ENCODE measurements at places on chromosomes 5 and 9. TPM values are rescaled to one million over a fixed set of nuclear protein-coding genes. Genes with fewer than 3 reads are reported as not detected.

DNA sequence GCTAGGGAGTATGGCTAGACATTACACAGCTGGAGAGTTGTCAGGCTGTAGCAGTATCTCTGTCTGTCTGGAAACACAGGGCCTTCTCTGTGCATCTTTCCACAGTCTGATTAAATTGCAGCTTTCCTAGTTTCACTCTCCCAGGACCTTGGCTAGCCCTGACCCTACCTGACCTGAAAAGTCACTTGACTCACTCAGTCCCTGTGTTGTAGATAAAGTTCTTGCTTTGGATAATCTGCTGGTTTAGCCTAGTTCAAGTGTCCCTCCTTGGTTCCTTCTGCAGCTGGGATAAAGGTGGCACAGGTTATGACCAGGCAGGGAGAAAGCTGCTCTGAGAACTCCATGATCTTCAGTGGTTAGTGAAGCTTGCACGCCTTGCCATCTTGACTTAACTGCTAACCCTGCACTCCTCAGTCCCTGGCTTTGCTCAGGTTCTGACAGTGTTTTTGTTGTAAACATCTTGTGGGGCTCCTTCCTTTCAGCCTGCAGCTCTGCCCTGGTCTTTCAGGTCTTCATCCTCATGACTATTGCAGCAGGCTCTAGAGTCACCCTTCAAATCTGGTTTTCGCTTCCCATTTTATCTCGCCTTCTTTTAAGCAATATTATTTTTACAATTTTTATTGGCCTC, 101.0 kb downstream of the PIP5K1B start:
- DNase-seq: no peak

- DNase-seq: no peak
These were observed 763.1 kb downstream of the TAF11L14 start for GRCh38 chr5:18397371-18397770.

- peak; percentile 16 for DNase-seq
These were observed 286.6 kb downstream of the CRB2 start for GRCh38 chr9:123642291-123643278.

- no peak for DNase-seq
These were observed 15.1 kb downstream of the CFAP77 start for GRCh38 chr9:132424857-132425674.

DNA sequence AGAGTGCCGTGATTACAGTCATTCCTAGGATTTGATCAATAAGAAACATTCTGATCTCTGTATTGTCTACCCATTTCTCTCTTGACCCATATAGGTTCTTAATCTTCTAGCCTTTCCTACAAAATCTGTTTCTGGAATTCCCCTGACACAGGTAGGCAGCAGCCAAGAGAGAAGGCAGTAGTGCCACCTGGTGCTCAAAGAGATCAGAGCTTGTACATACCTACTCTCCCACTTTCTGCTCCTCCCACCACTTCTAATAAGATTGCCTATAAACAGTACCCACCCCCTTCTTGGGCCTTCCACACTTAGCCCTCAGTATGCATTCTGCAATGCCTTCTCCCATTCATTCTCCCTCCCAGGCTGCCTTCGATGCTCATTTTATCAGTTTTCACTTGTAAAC, 117.4 kb upstream of the RORB start:
- peak; percentile 42 for DNase-seq

DNA sequence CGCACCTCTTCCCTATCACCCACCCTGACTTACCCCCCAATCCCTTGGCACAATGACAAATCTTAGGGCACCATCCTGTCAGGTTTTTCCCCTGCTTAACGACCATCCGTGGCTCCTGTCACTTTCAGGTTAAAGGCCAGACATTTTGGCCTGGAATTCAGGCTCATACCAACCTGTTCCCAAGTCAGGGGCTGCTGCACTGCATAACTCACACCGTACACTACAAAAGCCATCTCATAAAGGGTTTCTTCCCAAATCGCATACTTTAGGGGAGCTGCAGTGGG, 7.5 kb upstream of the AKNA start:
- no peak for DNase-seq

- peak; percentile 50 for DNase-seq
These were observed 896 bp downstream of the RIGI start for GRCh38 chr9:32524892-32525708.

- DNase-seq: peak; percentile 84
These were observed 8.8 kb upstream of the TENT4A start for GRCh38 chr5:6704361-6704851.

DNA sequence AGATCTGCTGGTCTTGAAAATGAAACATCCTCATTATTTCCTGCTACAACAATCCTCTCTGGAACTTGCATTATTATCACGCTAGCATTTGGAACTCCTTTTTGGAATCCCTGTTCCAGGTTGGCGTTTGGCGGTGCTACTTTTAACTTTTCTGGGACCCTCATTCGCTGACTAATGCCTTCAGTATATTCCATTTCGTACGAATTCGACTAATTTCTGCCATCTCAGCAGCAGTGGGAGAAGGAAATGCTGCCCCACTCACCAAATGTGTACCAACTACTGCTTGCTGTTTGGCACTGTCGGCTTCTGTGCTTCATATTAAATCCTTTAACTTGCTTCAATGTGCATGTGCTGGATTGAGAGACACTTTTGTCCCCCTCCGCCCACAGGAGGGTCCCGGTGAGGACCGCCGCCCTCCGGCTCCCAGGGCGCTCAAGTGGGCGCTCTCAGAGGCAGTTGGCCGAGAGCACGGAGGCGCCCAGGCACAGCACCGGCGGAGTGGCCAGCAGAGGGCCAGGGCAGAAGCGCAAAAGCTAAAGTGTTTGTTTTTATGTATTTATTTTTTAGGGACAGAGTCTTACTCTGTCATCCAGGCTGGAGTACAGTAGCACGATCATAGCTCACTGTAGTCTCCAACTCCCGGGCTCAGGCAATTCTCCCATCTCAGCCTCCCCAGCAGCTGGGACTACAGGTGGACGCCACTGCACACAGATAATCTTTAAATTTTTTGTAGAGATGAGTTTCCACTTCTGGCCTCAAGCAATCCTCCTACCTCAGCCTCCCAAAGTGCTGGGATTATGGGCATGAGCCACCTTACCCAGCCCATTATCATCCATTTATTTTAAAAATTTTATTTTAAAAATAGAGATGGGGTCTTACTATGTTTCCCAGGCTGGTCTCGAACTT, 11.9 kb downstream of the PDE6A start:
- no peak for DNase-seq

DNA sequence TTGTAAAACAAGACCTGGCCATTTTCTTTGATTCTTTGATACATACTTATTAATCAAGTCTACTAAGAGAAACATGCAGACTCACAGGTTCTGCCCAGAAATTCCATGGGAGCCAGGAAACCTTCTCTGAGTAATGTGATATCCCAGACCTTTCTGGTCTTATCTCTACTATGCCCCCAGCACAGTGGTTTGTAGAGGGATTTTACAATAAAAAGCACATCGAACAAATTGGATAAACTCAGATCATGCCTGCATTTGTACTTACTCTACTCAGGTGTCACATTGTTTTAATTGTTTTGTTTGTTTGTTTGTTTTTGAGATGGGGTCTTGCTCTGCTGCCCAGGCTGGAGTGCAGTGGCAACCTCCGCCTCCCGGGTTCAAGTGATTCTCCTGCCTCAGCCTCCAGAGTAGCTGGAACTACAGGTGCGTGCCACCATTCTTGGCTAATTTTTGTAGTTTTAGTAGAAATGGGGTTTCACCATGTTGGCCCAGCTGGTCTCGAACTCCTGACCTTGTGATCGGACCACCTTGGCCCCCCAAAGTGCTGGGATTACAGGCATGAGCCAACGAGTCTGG, 179.5 kb downstream of the ZNF608 start:
- DNase-seq: no peak

DNA sequence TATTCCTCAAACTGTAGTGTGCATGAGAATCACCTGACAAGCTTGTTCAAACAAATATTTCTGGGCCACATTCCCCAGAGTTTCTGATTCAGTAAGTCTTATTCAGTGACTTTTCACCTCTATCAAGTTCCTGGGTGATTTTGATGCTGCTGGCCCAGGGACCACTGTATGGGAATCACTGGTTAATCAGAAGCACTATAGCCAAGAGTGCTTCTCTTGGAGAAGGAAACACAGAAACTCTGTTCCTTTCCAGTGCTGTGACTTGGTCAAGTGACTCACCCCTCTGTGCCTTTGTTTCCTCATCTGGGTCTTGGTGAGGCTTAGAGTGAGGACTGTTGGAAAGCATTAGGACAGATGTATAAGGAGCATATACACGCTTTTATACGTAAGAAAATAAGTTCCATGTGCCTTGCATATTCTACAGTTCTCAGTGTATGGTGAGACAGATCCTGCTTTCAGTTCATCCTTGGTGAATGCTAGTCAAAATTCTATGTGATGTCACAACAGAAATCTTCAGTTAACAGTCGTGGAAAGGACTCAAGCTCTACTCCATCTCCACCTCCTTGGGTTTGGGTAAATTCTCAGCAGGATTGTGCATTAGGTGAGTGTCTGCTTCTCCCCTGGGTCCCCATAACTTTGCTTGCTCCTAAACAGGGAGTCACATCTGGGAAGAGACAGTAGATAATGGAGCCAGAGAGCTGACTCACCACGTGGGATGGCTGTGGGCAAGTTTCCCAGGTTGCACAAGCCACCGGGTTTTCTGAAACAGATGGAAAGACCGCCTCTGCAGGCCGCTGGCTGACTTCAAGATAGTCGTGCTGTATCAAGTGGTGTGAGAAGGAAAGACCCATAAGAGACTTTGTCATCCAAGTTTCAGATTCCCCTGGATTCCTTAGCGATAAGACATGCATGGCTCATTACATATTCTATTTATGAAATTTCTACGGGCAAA, 117.0 kb downstream of the NXNL2 start:
- DNase-seq: peak; percentile 87

- peak; percentile 69 for DNase-seq
These were observed 803 bp upstream of the CCNO start for GRCh38 chr5:55234121-55234700.

DNA sequence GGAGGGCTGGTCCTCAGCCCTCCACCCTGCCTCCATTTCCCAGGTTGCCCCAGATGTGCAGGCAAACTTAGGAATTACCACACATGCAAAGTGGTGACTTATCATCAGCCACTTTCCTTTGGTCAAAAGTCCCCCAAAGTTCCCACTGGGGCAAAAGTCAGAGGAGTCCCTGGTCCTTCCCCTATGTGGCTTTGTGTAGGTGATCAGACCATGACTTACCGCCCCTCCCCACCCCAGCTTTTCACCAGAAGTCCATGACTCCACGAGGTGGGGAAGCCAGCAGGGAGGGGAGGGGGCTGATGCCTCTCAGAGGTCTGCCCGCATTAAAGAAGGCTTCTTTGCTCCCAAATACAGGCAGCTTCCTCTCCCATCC, 5.8 kb downstream of the TRAF1 start:
- DNase-seq: no peak

DNA sequence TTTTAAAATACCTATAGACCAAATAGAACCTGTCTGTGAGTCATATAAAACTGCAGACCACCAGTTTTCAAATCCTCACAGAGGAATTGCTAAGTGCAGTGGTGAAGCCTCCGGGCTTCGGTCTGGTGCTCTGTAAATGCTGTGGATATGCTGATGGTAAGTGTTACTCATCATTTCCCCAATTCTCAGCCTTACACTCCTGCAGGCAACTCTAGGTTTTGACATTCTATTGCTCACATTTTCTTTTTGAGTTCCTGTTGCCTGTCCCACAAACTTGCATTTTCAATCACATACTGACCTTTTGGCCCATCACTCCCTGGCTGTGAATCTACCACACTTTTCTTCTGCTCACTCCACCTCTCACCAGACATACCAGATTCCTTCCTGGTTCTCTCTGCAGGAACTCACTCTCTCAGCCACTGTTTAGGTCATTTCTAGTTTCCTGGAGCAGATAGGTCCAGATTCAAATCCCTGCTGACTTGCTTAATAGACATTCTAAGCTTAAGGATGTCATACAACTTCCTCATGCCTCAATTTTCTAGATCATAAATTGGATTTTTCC, 192.9 kb downstream of the RAB3C start:
- DNase-seq: peak; percentile 21

DNA sequence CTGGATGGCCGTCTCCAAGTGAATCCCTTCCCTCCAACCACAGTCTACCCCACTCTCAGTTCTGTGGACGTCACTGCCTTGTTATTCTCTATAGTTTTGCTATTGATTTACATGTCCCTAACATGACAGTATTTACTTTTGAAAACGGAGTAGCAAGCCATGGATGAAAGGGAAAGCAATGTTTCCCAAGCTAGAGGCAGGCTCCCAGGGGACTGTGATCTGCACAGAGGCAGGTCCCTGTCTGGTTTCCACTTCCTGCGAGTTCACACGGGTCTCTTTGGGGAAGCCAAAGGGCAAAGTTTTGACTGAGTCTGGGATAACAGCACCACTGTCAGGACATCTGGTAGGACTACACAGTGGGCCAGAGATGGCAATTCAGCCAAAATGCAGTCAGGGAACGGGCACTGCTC, 12.7 kb downstream of the C9orf153 start:
- no peak for DNase-seq

GRCh38 chr9:89366711-89367110, 48.4 kb downstream of the SECISBP2 start:
- no peak for DNase-seq

DNA sequence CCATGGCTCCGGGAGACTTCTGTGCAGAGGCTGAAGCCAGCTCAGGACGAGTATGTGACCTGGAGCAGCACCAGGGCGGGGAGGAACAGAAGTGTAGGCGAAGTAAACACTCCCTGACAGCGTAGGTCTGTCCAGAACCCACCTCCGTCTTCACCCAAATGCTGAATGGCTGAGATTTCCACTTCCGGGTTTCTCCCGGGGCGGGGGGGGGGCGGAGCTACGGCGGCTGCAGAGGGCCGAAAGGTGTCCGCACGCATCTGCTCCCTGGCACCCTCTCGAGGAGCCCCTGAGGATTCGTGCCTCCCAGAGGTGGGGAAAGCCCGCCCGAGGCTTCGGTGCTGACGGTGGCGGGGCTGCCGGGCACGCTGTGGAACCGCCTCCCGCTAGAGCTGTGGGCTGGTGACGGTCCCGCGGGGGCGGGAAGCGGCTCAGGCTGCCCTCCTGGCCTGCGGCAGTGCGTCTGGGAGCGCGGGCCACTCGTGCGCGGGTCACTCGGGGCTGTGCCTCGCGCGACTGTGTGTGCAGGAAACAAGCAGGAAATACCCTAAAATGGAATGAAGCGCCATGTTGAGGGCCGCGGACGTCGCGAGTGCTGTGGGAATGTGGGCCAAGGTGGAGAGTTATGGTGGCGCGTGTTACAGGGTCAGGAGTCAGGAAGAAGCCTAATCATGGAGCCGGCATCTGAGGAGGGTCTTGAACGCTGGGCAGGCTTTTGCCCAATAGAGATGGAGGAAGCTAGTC, 1425.4 kb downstream of the FOXD4L5 start:
- DNase-seq: no peak

GRCh38 chr5:81067406-81067805, 107.2 kb downstream of the RASGRF2 start:
- DNase-seq: no peak

- DNase-seq: no peak
These were observed 9.9 kb upstream of the NINJ1 start for GRCh38 chr9:93143830-93144530.

CDX1 gene
- not detected for total RNA-seq

FKTN gene
- total RNA-seq: 38.2 TPM

REEP2 gene
- total RNA-seq: 2.1 TPM

EPB41L4A gene
- total RNA-seq: 26.1 TPM

PRRX2 gene
- 0.45 TPM for total RNA-seq

PCDHB14 gene
- 3.5 TPM for total RNA-seq

GCNT4 gene
- 11.6 TPM for total RNA-seq

PCDHGA1 gene
- total RNA-seq: under 0.01 TPM

SAXO1 gene
- under 0.01 TPM for total RNA-seq

FAT2 gene
- 0.17 TPM for total RNA-seq

LCN9 gene
- not detected for total RNA-seq

All from renal cortical epithelial cell (primary cell).